Germinal center (tissue), 1 donor: ENCODE measurements at places on chromosomes 5 and 9.

DNA sequence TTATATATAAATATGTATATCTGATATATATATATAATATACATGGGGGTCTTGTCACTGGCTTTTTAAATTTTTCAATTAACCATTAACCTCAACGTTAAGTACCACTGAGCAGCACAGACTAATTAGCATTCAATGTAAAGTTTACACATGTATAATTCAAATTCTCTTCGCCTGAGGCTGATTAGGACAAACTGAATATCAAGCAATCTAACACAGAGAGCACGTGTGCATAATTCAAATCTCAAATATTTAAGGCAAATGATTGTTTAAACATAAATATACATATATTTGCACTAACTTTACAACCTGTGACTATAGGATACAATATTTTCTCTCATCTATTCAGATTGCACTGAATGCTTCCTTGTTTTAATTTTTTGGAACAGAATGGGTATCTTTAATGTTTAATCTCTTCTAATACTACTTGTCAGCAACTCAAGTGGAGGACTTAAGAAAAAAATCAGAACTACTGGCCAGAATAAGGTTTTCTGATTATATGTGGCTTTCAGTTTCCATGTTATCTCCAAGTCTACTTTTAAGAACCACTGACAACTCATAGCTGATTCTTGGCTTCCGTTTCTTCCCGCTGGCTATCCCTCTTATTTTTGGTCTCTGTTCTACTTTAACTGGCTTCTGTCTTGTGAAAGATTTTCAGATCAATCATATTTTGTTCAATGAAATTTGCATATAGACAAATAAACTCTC is 204.8 kb downstream of the MLLT3 start:
- no peak for DNase-seq

DNA sequence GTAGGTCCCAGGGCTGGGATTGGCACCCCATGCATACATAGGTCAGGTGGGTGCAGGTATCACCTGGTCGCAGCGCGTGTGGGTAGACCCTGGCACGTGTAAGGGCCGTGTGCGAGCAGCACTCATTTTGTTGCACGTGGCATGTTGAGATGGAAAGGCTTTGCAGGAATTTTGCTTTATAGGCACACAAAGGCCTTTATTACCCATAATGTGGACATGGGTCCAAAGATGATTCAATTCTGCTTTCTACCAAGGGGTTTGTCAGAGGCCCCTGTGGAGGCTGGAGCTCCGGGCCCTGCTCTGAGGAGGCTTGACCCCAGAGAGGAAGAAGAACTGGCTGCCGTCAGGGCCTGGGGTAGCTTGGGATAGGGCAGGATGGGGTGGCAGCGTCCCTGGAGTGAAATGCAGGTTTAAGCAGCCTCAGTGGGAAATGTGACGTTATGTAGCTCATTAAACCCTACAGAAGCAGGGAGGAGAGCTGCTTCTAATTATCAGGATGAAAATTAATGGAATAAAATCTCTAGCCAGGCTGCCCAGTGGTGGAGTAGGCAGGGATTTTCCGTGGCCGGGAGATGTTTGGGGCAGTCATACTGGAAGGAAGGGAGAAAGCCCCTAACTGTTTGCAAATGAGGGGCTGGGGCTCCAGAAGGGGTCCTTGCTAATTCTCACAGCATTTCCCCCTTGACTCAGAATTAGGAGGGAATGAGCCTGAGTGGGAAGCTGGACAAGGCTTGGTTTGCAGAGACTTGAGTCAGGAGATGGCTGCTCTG is 103.3 kb upstream of the PITX1 start:
- no peak for DNase-seq

- DNase-seq: no peak
Measured at GRCh38 chr5:60379907-60380306, 320.1 kb downstream of the DEPDC1B start.

- DNase-seq: no peak
Measured at GRCh38 chr9:110835404-110835803, 166.8 kb downstream of the MUSK start.

GRCh38 chr5:109256486-109256885 is 153.3 kb downstream of the PJA2 start:
- no peak for DNase-seq

DNA sequence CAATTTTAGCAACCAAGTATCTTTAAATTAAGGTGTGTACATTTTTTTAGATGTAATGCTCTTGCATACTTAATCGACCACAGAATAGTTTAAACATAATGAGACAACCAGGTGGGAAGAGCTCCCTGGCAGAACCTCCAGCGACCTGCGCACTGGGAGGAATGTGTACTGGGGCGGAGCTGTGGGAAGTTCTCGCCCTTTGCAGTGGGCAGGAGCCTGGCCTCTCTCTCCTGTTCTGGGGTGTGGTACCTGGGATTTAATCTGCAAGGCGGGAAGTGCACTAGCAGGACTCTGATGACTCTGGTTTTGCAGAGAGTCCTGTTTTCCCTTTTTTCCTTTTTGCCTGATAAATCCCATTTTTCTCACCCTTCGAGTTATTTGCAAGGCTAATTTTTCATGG is 150.7 kb downstream of the SLC28A3 start:
- DNase-seq: no peak

- no peak for DNase-seq
Measured at GRCh38 chr5:27472000-27472763, 433.8 kb upstream of the CDH9 start.

- DNase-seq: no peak
Measured at GRCh38 chr9:97866300-97866699, 13.3 kb downstream of the FOXE1 start.

DNA sequence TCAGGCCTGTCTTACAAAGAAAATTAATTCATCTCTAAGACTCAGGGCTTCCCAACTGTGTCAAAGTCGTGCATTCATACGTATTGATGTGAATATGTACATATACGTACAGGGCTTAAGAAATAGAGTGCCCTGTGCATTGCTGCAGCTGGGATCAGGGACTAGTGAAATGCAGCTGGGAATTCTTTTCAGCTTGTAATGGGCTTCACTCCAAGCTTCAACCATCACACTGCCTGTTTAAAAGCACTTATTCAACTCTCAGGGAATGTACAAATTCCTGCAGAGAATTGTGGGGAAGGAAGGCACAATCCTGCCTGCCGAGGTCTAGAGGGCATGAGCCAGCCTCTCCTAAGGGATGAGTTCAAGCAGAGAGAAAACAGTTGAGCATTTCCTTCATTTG is 59.6 kb upstream of the MAN2A1 start:
- no peak for DNase-seq

GRCh38 chr5:54088081-54088480 is 222.3 kb downstream of the ARL15 start:
- DNase-seq: no peak

- no peak for DNase-seq
Measured at GRCh38 chr5:147754372-147755122, 28.0 kb downstream of the JAKMIP2 start.

DNA sequence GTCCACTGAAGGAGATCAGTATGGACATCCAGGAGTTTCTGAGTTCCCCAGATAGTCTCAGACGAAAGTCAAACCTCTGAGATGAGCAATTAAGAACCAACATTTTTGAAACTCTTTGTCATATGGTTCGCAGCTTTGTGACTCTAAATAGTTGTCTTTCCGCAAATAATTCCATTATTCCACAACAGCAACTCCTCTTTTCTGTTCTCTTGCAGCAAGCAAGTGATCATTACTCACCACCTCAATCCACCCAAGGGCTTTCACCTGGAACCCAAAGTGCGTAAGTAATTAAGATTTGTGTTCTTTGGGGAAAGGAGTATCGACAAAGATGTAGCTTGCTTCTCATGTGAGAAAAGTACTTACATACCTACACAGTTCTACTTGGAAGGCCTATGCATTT is 15.6 kb downstream of the MTX3 start:
- no peak for DNase-seq

GRCh38 chr5:38532165-38532669 is 24.2 kb downstream of the LIFR start:
- no peak for DNase-seq

DNA sequence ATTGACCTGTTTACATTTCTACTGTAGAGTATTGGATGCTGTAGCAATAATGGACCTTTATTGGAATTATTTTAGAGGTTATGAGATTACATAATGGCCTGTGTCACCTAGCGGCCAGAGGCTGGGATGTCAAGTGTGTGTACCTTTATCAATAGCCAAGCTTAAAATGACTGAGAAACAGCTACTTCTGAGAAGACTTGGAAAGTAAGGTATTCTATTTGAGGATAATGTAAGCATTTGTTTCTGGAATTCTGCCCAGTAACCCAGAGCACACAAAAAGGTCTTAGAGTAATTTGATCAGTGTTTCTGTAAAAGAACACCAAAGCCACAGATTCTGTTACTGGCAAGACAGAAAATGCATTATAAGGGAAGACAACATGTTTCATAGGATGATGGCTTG is 116.8 kb downstream of the MACIR start:
- DNase-seq: no peak

- no peak for DNase-seq
Measured at GRCh38 chr5:997001-997474, 11.6 kb upstream of the NKD2 start.

DNA sequence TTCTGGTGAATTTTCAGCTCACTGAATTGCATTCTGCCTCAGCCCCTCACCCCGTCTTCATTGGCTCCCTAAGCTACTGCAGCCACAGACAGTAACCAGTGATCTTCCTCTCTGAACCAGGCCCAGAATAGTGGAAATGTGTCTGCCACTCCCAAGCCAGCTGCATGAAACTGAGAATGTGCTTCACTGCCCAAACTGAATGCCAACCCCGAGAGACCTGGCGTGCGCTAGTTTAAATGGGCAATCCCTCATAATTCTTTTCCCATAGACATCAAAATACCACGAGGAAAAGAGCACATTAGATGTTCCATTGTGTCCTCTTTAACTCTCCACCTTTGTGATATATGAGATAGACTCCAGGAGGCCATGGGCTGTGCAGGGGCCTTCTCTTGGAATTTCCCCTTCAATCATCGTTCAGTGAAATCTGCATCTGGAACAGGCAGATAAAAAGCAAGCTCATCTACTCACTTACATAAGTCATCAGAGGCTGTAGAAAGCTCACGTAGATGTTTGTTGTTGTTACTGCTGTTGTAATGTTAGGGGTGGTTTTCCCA is 320.2 kb downstream of the NFIB start:
- DNase-seq: no peak

- DNase-seq: no peak
Measured at GRCh38 chr9:108919517-108919916, 14.4 kb downstream of the ELP1 start.

- DNase-seq: no peak
Measured at GRCh38 chr9:18141681-18142080, 332.3 kb upstream of the ADAMTSL1 start.

DNA sequence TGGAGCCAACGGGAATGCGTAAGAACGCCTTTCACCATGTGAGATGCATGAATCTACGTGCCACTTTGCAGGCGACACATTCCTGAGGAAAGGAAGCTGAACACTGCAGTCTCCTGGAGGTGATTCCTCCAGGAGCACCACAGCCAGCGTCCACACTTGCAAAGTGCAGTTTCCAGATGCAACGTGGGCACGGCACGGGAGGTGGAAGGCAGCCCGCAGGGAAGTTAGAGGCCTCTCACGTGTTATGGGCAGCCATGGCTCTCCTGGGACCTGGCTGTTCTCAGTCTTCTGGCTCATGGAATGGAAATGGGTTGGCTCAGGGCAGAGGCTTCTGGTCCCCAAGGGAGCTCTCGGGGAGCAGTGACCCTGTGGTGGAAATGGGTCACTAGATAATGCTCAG is 381.0 kb upstream of the IRX4 start:
- no peak for DNase-seq

- no peak for DNase-seq
Measured at GRCh38 chr9:118767571-118767970, 601.7 kb downstream of the BRINP1 start.

DNA sequence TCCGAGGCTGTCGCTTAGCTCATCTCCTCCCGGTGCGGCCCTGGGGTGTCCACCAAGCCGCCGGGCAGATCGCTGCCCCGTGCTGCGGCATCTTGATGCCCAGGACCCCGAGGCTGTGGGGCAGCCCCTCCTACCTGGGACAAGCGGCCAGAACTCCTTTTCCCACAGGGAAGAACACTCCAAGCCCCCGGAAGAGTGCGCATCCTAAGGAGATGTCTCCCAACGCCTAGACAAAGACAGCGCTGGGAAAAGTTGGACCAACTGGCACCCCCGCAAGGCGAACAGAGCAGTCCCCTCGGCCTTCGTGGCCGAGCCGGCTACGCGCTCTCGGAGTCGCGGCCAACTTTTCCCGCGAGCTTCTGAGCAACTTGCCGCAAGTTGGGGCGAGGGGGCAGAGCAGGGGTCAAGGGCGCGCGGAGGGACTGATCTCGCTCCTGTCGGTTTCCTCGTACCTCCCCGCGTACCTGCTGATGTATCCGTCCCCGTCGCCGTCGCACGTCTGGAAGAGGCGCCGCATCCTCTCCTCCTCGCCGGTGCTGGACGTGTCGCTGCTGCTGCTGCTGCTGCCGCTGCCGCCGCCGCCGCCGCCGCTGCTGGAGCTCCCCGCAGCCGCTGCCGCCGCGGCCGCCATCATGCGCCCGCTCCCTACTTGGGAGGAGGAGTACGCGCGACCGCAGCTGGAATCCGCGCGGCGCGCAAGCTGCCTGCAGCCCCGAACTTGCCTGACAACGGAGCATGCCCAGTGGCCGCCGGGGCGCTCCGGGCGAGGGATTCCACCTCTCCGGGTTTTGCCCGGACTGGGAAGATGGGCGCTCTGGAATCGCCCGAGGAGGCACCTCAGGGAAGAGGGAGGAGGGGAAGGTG is at the start of gene MCC:
Gene MCC (minus strand): TSS at position 673 of the 864 bp plus-strand sequence.
- peak; percentile 50 for DNase-seq

GRCh38 chr5:32378966-32379365 is 65.6 kb downstream of the ZFR start:
- DNase-seq: no peak

DNA sequence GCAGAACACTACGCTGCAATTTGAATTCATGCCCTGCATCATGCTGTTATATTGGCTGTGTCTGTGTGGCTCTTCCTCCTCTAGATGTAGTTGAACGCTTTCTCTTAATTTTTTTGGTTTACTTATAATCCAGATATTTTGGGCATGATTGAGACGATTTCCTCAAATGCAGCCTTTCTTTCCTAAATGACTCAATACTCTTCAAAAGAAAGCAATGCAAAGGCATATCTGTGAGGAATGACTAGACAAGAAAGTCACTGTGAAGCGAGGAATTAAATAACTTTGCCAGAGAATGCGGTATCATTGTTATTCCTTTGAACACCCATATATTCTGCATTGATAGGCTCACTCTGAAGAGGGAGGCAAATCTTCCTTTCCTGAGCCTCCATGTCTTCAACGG is 152.8 kb downstream of the YIPF5 start:
- DNase-seq: no peak

- no peak for DNase-seq
Measured at GRCh38 chr9:71490810-71491209, 277.5 kb downstream of the CEMIP2 start.

DNA sequence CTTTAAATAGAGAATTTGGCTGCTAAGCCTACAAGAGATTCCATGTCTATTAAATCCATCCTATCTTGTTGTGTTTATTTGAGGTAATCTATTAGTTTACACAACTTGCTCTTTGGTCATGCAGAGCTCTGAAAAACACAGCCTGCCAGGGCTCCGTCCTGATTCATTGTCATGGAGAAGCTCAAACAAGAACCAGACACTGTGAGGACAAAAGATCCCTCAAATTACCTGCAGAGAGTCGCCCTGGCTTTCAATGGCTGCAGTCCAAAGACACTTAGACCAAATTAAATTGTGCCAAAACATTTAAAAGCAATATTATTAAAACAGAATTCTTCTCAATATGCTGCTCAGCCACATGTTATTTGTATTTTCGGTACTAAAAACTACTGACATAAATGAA is 60.1 kb downstream of the CDH18 start:
- DNase-seq: no peak

- DNase-seq: no peak
Measured at GRCh38 chr9:126606483-126606870, 7.3 kb upstream of the LMX1B start.

GRCh38 chr9:38343552-38343951 is 49.0 kb upstream of the ALDH1B1 start:
- no peak for DNase-seq
